A673 (cell line): ENCODE measurements at places on chromosomes 16 and 17. TPM values are rescaled to one million over a fixed set of nuclear protein-coding genes. Genes with fewer than 3 reads are reported as not detected.

GRCh38 chr16:54275956-54276355, 10.6 kb downstream of the IRX3 start:
- no peak overlapping the region for H3K27ac ChIP-seq
- no peaks in the 10 kb centered on the region for H3K27me3 ChIP-seq
- H3K4me3 ChIP-seq: no peak overlapping the region
- no peak for DNase-seq
- H3K4me1 ChIP-seq: no peaks in the 10 kb centered on the region

The TMEM235 gene
- not detected in 2 replicates for total RNA-seq

The KCNJ12 gene
- total RNA-seq: 1.2 and 2.1 TPM in 2 replicates

DNA sequence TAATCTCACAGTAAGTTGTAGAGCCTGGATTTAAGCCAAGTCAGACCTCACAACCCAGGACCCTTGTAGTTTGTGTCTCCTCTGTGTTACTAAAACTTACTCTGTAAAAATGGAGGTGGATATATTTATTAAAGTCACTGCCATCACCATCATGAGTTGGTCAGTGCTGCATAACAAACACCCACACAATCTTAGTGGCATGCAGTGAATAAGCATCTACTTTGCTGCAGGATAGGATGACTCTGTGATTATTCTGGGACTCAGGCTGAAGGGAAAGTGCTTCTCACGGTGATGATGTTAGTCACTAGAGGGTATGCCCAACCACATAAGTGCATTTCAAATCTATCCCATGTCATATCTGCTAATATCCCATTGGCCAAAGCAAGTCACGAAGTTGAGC, 398.7 kb downstream of the XYLT1 start:
- no peaks in the 10 kb centered on the region for H3K36me3 ChIP-seq
- no peak overlapping the region for H3K27ac ChIP-seq
- no peaks in the 10 kb centered on the region for H3K27me3 ChIP-seq
- H3K4me3 ChIP-seq: no peak overlapping the region
- no peaks in the 10 kb centered on the region for H3K4me1 ChIP-seq

The ATP2A1 gene
- total RNA-seq: 3.0 and 3.5 TPM in 2 replicates

DNA sequence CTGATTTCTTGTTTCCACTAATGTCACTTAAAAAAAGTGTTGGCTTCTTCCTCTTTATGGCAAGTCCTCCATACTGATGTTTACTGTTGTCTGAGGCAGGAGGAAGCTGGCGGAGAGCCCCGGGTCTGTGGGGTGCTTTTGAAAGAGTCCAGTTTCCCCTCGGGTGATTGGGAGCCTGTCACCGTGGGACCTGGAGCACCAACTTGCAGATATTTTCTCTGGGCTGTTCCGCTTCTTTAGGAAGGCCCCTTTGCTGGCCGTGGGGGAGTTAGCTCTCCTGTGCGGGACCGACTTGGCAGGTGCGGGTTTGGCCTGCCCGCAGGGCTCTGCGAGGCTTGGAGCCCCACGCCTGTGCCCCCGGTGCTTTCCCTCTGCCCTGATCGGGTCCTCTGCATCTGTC, 3.1 kb downstream of the BANP start:
- H3K4me1 ChIP-seq: peaks cover 28% of the 10 kb centered on the region
- H3K27ac ChIP-seq: peak overlapping the region; percentile 65
- H3K4me3 ChIP-seq: no peak overlapping the region
- no peak for DNase-seq
- H3K27me3 ChIP-seq: no peaks in the 10 kb centered on the region
- peaks cover 13% of the 10 kb centered on the region for H3K36me3 ChIP-seq

The CX3CL1 gene
- 0.15 TPM in 1 of 2 replicates, not detected in the other for total RNA-seq

DNA sequence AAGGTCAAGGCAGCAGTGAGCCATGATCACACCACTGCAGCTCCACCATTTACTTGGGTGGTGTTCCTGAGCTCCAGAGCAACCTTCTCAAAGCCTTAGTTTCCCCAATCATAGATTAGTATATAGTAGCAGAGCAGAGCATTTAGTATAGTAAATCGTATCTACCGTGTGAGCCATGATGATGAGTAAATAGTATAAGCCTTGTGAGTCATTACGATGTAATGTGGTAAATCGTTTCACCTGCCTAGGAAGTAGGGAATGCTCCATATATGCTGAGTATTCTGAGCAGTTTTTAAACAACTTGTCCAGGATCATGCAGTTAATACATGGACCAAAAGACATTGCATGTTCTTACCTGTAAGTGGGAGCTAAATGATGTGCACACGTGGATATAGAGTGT, 66.4 kb downstream of the SCNN1B start:
- no peak overlapping the region for H3K27ac ChIP-seq
- H3K4me1 ChIP-seq: no peaks in the 10 kb centered on the region
- no peaks in the 10 kb centered on the region for H3K27me3 ChIP-seq
- no peak overlapping the region for H3K4me3 ChIP-seq

- H3K27ac ChIP-seq: no peak overlapping the region
- H3K4me3 ChIP-seq: no peak overlapping the region
- H3K27me3 ChIP-seq: no peaks in the 10 kb centered on the region
- peaks cover 97% of the 10 kb centered on the region for H3K36me3 ChIP-seq
- no peak for DNase-seq
Measured at GRCh38 chr17:48925991-48926342, 17.8 kb downstream of the UBE2Z start.

DNA sequence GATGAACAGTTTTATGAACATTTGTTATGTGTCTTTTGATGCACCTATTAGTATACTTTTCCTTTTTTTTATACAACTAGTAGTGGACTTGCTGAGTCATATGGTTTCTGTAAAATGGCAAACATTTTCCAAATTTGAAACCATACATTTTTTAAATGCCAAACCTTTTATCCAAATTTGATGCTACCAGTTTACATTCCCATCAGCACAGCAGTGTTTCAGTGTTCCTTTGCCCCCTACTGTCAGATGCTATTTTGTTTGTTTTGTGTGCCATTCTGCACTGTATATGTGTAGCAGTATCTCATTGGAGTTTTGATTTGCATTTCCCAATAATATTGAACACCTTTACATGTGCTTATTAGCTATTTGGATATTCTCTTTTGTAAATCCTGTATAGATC, 219.4 kb downstream of the TANC2 start:
- H3K4me1 ChIP-seq: no peaks in the 10 kb centered on the region
- no peaks in the 10 kb centered on the region for H3K27me3 ChIP-seq
- no peak for DNase-seq
- no peak overlapping the region for H3K4me3 ChIP-seq
- H3K27ac ChIP-seq: no peak overlapping the region

DNA sequence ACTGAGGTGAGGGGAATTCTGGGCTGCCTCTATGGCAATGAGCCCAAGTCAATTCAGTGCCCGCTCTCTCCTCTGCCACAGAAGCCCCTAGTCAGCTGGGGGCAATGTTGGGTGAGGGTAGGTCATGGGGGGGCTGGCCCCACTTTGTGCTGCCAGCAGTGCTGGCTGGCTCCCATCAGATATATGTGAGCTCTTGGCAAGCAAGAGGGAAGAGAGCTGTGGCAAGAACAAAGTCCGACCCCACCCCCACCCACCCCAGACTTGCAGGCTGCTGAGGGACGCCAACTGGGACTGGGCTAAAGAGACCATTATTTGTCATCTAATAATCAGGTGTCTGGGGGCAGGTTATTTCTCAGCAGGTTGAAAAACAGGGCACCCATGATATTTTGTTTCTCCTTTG, 89.4 kb downstream of the YPEL2 start:
- no peaks in the 10 kb centered on the region for H3K27me3 ChIP-seq
- H3K4me1 ChIP-seq: no peaks in the 10 kb centered on the region
- no peak overlapping the region for H3K27ac ChIP-seq
- no peak overlapping the region for H3K4me3 ChIP-seq

DNA sequence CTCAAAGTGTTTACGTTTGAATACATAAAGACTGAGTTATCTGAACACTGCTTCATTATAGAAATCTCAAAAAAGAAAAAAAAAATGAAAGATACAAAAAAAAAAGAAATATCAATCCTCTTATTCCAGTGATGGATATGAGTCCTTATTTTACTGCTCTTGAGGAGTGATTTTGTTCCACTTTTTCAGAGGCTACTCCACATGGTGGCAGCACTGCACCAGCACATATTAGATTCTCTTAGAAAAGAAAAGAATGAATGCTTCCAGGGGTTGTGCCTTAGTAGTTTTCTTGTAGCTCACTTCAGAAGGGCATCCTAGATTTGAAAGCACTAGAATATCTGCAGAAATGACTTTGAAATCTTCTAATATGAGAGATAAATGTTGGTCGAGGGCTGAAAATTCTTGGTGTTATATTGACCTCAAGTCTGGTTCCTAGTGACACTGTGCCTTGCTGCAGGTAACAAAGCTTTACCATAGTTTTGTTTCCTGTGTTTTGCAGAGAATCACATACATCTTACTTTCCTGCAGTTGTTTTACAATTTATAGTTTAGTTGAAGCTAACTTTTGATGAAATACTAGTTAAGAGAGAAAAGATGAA, 25.9 kb downstream of the AP2B1 start:
- H3K27ac ChIP-seq: no peak overlapping the region
- no peak overlapping the region for H3K4me3 ChIP-seq
- H3K36me3 ChIP-seq: peaks cover 4% of the 10 kb centered on the region

- peaks cover 23% of the 10 kb centered on the region for H3K36me3 ChIP-seq
- H3K27ac ChIP-seq: no peak overlapping the region
- no peak overlapping the region for H3K4me3 ChIP-seq
- peaks cover 20% of the 10 kb centered on the region for H3K4me1 ChIP-seq
Measured at GRCh38 chr16:1980030-1980769, 1.1 kb downstream of the NOXO1 start.

DNA sequence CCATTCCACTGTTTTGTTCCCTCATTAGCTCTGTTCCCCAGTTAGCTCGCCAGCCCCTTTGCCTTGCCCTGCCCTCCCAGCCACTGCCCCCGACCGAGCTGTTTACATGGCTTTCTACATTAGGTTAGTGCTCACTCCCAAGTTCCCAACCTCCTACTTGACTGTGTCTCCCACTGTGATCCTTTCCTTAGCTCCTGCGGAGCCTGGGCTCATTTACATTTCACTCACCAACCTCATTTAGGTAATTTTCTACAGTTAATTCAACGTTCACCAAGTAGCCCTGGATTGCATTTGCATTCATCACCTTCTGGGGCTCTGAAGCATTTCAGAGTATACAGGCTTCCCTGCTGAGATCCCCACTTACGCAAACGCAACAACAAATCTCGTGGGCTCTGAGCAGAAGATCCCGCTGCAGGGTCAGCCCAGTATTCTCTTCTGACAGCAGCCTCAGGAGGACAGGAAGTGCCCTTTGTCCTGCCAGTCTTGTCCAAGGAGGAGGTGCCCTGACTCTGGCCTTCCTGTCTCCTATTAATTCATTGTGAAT, 325.8 kb upstream of the CCL2 start:
- H3K27me3 ChIP-seq: no peaks in the 10 kb centered on the region
- no peak overlapping the region for H3K27ac ChIP-seq
- no peaks in the 10 kb centered on the region for H3K36me3 ChIP-seq
- H3K4me1 ChIP-seq: no peaks in the 10 kb centered on the region

The RTN4RL1 gene
- total RNA-seq: 0.80 and 1.0 TPM in 2 replicates

DNA sequence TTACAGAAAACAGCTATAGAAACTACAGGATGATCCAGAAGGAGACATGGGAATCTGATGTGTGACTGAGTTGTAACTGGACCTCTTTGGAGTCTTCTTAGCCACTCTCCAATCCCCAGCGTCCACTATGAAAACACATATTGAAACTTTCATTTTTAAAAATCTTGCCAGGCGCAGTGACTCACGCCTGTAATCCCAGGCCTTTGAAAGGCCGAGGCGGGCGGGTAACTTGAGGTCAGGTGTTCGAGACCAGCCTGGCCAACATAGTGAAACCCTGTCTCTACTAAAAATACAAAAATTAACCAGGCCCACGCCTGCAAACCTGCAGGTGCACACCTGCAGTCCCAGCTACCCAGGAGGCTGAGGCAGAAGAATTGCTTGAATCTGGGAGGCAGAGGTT, 53.3 kb downstream of the HIC1 start:
- DNase-seq: peak; percentile 83
- no peak overlapping the region for H3K4me3 ChIP-seq

GRCh38 chr17:56810343-56810742, 23.4 kb downstream of the C17orf67 start:
- no peak overlapping the region for H3K4me3 ChIP-seq
- no peaks in the 10 kb centered on the region for H3K27me3 ChIP-seq
- DNase-seq: no peak
- no peak overlapping the region for H3K27ac ChIP-seq
- no peaks in the 10 kb centered on the region for H3K4me1 ChIP-seq
